ENCODE measurements at places on chromosomes 2 and 18.

DNA sequence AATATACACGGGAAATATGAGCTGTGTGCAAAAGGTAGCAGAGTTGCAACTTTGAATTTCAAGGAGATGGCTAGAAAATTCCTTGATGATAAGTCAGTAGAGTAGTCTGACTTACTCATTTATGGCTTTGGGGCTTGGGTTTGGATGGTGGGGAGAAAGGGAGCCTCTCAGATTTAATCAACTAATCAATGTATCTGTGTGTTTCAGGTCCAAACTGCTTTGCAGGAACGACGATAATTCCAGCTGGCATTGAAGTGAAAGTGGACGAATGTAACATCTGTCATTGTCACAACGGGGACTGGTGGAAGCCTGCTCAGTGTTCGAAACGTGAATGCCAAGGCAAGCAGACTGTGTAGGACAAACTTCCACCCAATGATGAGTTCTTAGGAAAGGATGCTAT, 164.6 kb downstream of the VWC2L start:
- no peak for DNase-seq

DNA sequence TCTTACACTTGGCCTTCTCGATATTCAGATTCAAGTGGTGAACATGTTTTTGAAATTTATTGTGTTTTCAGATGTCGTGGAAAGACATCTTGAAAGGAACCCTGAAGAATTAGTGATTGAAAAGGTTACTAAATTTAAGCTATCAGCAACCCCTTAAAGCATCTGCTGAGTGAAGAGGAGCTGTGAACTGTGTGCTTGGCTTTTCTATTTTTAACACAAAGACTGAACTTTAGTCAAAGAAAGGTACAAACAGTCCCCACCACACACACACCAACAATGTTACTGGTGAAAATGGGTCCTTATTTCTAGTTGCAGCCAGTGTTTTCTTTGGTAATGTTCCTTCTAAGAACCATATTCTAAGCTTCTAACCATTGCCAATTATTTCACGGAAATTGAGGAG, 95.1 kb downstream of the CYRIA start:
- no peak for DNase-seq

- no peak for DNase-seq
Observed at GRCh38 chr2:173599821-173600359, 245.2 kb downstream of the CDCA7 start.

DNA sequence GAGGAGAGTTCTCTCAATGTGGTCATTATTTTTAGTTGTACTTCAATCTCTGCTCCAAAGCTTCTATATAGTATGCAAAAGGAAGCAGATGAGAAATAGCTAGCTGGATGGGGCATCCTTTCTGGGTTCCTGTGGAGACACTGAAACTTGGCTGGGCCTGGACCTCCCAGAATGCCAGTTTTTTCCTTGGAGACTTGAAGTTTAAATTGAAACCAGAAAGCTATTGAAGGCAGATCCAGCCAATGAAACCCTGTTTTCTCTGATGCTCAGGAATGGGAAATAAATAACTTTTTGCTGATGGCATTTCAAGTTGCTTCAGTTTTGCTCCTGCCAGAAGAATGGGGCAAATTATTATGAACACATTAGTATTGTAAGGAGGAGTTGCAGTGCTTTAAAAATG, 2.9 kb downstream of the SETBP1 start:
- DNase-seq = no peak

DNA sequence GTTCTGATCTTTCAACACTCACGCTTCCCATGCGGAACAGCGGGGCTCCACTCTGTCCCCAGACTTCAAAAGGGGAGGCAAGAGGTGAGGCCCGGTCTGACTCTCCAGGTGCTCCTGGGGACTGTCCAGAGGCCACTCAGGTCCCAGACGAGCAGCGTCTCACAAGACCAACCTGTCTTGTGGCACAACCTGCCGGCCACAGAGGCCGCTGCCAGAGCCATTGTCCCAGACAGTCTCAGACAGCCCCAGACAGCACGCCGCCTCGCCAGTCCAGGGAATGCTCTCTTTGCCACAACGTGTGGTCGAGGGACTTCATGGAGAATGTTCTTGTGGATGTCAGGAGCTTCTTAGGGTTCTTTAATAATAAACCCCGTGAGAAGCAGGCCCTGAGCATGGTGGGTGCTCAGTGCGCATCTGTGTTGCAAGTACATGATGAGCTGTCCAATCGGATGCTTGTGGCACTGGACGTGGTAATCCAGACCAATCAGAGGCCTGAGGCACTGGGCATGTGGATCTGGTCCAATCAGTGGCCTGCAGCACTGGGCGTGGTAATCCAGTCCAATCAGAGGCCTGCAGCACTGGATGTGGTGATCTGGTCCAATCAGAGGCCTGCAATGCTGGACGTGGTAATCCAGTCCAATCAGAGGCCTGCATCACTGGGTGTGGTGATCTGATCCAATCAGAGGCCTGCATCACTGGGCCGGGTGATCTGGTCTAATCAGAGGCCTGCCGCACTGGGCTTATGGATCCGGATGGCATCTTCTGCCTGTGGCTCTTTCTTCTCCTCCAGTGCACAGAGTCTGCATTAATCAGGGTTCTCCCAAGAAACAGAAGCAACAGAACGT, 76.4 kb downstream of the TMEM18 start:
- no peak for DNase-seq

DNA sequence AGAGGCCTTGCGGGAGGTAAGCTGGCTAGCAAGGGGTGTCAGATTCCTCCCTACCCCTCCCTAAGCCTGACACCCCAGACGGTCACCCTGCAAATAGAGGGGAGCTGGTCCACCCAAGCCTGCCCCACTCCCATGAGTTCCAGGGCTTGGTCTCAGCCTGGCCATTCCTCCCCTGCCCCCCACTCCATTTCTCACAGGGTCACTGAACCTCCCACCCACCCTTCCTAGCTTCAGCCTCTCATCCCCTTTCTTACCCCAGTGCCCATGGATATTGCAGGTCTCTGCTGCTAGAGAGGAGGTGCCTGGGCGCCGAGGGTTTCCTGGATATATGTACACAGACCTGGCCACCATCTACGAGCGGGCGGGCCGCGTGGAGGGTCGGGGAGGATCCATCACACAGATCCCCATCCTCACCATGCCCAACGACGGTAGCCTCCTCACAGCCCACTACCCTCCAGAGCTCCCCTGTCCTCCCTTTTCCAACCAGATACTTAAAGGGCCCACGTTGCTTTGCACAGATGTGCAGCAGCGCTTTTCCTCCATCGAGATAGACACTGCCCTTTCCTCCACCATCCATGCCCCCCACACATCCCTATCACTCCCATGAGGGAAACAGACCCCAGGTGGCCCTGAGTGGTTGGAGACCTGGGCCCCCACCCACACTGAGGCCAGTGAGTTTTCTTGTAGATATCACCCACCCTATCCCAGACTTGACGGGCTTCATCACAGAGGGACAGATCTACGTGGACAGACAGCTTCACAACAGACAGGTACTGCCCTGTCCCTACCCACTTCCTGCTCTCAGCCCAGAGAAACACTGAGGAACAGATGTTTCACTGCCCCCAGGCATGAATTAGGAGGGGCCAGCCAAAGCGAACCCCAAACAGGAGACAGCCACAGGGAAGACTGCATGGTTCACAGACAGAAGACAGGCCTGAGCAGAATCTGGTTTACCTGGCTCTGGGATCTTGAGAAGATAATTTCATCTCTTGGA, 15.2 kb upstream of the ANKRD53 start:
- no peak for DNase-seq

DNA sequence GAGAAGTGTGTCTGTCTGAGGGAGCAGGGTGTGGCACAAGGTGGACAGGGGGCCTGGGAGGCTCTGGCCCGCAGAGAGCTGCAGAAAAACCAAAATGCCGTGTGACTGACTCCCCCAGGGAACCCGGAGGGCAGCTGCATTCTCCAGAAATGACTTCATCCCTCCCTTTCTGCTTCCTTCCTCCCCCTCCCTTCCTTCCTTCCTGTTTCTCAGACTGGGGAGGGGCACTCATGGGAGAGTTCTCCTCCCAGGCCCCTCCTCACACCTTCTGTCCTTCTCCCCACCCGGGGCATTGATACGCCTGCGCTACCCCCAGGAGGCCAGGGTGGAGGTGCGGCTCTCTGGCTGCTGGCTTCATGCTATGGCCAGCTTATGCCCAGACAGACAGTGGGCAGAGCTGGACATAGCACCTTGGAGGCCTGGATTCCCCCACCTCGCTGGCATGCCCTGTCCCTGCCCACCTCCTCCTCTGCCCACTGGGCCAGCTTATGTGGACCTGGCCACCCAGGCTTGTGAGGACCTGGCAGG, 8.2 kb upstream of the GPR17 start:
- DNase-seq = no peak

GRCh38 chr2:195363496-195363895, 293.5 kb upstream of the SLC39A10 start:
- DNase-seq = no peak

DNA sequence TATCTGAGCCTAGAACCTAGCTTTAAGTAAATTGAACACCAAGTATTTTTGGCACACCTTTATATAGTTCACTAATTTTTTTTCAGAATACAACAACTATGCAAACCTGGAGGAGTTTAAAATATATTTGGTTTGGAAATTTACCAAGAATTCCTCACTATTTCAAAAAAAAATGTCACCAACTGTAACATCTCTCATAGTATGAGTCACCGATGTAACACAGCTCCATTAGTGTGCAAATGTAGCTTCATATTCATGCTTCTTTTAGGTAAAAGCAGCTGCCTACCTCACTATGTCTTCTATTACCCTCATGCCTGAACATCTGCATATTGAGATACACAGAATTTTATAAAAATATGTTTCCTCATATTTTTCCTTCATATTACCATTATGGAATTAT, 80.5 kb downstream of the NRXN1 start:
- DNase-seq = no peak

DNA sequence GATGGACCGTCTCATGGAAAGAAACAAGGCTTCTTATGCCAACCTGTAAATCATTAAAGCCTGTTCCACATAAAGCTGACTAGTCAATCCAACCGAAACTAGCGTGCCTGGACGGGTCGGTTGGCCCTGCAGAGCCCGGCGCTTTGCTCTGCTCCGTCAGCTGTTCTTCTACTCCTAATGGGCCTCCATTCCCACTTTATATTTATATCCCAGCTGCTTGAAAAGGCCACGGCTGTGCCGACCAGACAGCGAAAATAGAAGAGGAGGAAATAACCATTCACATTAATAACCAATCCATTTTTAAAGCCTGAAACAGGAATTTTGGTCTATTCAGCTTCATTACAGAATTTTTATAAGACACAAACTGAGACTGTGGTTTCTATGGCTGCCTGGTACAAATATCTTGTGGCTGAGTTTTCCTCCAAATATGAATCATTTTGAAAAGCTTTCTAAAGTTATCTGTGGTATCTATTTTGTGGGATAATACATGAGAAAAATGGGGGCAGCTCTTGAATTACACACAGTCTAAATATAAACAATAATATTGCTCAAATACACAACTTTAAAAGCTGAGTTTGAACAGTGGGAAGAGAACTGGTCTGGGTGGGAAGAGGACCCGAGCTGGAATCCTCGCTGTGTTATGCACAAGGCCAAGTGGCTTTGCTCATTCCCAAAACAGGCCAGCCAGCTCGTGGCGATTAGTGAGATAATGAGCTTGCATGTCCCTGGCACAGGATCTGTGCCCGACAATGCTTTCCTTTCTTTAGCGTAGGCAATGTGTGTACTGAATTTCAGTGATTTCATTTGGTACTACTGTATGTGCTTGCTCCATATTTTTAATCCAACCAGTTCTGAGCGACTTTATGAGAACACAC, 10.5 kb upstream of the FAM124B start:
- DNase-seq = no peak

- DNase-seq = no peak
Observed at GRCh38 chr18:4203568-4204437, 251.3 kb downstream of the DLGAP1 start.

GRCh38 chr18:45836242-45837205, 11.0 kb downstream of the SIGLEC15 start:
- no peak for DNase-seq

Data from NCI-H748 treated with DMSO at 0.1 percent for 48 hours (cell line).